ENCODE measurements at places on chromosomes 2 and 18. TPM values are rescaled to one million over a fixed set of nuclear protein-coding genes. Genes with fewer than 3 reads are reported as not detected.

Gene NPHP1
- total RNA-seq = 1.4 TPM

Gene TMEM178A
- total RNA-seq = 0.28 TPM

Gene SIX3
- 4.1 TPM for total RNA-seq

Gene ERBB4
- not detected for total RNA-seq

Measured in nasal cavity respiratory epithelium epithelial cell of viscerocranial mucosa (primary cell).